PC-3 (cell line): ENCODE measurements at places on chromosomes 12 and 14. TPM values are rescaled to one million over a fixed set of nuclear protein-coding genes. Genes with fewer than 3 reads are reported as not detected.

DNA sequence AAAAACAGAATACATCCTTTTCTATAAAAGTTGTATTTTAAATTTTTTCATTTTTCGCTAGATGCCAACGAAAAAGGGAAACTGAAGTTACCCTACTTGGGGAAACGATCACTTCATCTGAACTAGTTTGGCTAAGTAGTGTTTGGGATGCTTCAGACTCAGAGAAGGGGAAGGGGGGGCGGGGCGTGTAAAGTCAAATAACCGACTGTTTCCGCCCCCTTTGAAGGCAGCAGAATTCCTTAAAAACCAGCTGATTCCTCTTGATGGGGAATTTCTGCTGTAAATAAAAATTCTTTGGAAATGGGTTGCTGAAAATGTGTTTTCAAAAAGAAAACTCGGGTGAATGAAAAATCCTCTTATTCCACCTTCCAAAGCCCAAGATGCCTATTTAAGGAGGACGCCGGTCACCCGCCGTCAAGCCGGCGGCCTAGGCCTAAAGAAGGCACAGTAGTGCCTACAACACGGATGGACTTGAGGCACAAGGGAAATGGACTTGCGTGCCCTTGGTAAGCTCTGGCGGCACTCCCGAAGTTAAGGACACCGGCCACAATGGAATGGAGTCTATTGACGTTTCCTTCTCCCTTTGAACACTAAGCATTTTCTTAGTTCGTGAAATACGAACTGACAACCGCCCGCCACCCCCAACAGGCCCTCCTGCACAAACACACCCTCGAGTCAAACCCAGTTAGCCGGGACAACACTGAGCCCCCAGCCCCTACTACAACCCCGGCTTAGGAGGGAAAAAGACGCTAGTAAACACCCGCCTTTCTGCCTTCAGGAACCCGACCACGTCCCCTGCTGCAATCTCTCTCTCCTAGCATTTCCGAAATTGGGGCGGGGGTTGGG is 1.9 kb downstream of the ATXN2 start:
- no peaks in the 10 kb centered on the region for H3K27me3 ChIP-seq
- peaks cover 42% of the 10 kb centered on the region for H3K4me1 ChIP-seq
- peak; percentile 68 for DNase-seq
- H3K36me3 ChIP-seq: no peaks in the 10 kb centered on the region
- H3K4me3 ChIP-seq: peak overlapping the region; percentile 87

DNA sequence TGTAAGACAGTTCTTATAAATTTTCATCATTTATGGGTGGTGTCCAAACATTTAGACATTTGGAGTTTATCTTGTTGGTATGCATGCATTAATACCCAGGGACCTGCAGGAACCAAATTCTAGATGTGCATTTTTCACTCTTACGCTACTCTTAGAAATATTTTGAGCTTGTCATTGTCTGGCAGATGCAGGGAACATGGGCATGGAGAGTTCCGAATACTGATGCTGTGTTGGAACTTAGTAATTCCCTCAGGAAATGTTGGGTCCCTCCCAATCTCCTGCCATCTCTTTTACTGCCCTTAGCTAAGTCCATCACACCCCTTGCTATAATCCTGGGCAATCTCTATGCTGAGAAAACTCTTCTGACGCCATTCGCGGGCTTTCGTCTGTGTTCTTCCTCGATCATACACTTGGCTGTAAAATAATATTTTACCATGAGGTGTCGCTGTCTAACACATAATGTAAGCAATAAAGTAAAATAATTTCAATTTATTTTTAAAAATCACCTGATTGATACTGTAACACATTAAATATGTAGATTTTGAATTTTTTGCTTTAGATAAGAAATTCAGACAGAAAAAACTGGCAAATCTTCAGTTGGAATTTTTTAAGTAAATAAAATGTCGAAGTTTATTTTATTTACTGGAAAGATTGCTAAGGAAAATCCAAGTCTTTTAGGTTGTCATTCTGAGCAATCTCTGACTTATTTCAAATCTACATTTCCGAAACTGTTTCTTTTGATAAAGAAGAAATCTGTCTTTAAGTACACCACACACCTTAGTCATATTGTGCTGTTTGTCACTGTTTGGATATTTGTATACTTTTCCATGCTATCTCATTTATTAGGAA is 304.1 kb upstream of the SSTR1 start:
- no peak overlapping the region for H3K27ac ChIP-seq
- peak overlapping the region; percentile 18; the same call in 1 of the 2 replicates for H3K4me3 ChIP-seq
- no peaks in the 10 kb centered on the region for H3K4me1 ChIP-seq
- peak; percentile 83 for DNase-seq

DNA sequence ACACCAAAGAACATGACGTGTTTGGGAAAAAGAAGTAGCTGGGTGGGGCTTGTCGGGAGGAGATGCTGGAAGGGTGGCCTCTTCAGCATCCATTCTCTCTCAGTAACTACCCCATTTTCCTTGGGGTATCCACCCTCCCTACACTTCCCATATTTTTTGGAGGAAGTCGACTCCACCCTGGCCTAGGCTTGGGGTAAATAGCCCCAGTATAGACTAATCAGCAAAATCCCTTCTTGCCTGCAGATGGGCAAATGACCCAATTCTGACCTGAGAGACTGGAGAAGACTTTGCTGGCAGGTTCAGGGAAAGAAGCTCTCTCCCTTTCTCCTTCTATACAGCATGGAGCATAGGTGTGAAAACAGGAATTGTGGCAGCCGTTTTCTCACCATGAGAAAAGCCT is 28.5 kb upstream of the JDP2 start:
- H3K27ac ChIP-seq: no peak overlapping the region
- DNase-seq: no peak
- H3K36me3 ChIP-seq: no peaks in the 10 kb centered on the region
- H3K4me3 ChIP-seq: no peak overlapping the region

- no peak overlapping the region for H3K4me3 ChIP-seq
- peaks cover 26% of the 10 kb centered on the region for H3K4me1 ChIP-seq
- H3K27ac ChIP-seq: no peak overlapping the region
- H3K36me3 ChIP-seq: 0 out of 2 replicates have a peak, but pooled peaks cover 7% of the 10 kb centered on the region
- no peak for DNase-seq
- no peaks in the 10 kb centered on the region for H3K27me3 ChIP-seq
These were observed 6.2 kb downstream of the SIX1 start for GRCh38 chr14:60643141-60643462.

- H3K4me1 ChIP-seq: peaks cover 21% of the 10 kb centered on the region
- H3K36me3 ChIP-seq: no peaks in the 10 kb centered on the region
- DNase-seq: no peak
- H3K27me3 ChIP-seq: no peaks in the 10 kb centered on the region
These were observed 57.3 kb downstream of the ARL6IP4 start for GRCh38 chr12:123037791-123038190.

- no peaks in the 10 kb centered on the region for H3K36me3 ChIP-seq
- no peak overlapping the region for H3K27ac ChIP-seq
- no peak for DNase-seq
- H3K27me3 ChIP-seq: no peaks in the 10 kb centered on the region
- no peaks in the 10 kb centered on the region for H3K4me1 ChIP-seq
- H3K4me3 ChIP-seq: no peak overlapping the region
These were observed 174.0 kb upstream of the NTF3 start for GRCh38 chr12:5257763-5258495.

The ACADS gene
- total RNA-seq: 14.5 and 19.6 TPM in 2 replicates

The MIP gene
- not detected in 2 replicates for total RNA-seq

The CCDC175 gene
- total RNA-seq: not detected in 2 replicates
